Thoracic aorta (tissue), 2 donors: ENCODE measurements at places on chromosomes 5 and 9. TPM values are rescaled to one million over a fixed set of nuclear protein-coding genes. Genes with fewer than 3 reads are reported as not detected.

CAMK4 gene
- 3.8 TPM for total RNA-seq

COL15A1 gene
- total RNA-seq = 23.3 TPM

TENT4A gene
- 34.5 TPM for total RNA-seq

KIAA1958 gene
- total RNA-seq = 5.8 TPM

DND1 gene
- 1.8 TPM for total RNA-seq

- H3K27ac ChIP-seq = peak within 1 kb of the TSS; percentile 73
- no peaks in the 10 kb centered on the region for H3K27me3 ChIP-seq
- peaks cover 23% of the 10 kb centered on the region for H3K4me1 ChIP-seq
- H3K4me3 ChIP-seq = peak within 1 kb of the TSS; percentile 87
- DNase-seq = no peak
Observed at GRCh38 chr5:177473443-177474001, at the start of gene DBN1. DBN1 (minus strand) TSS chr5:177473634; CDS start chr5:177473521, 113 bp downstream.

DNA sequence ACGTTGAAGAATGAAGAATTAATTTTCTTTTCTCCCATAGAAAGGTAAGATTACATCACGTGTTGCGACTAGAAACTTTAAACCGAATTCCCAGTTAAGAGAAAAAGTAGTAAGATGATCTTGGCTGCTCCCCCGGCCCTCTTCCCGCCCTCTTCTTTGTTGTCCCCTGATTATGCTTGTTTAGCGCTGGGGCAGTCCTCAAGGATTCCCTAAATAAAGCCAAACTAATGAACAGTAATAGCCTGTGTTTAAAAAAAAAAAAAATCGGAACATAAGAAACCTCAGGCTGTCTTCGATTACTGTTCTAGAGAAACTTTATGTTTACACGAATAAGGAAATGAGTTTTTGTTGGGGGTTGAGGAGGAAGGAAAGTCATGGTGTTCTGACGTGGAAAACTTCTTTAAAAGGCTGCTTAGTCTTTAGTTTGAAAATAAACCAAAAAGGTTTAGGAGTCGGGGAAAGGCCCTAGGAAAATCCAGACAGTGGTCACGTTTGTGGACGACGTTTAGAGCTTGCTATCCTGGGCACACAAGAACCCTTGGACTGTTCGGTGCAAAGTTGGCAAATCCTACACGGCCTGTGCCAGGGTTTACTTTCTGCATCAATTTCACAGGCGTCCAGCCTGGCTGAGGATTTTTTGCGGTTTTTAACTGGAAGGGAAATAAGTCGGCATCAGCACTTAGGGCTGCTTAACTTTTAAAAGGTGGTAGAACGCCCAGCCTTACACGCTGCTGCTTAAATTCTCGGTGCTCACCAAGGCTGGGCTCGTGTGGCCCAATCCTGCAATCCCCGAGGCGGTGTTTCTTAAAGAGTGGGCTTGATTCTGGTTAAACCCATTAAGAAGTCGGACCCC is 1.1 kb upstream of the MAT2B start:
- DNase-seq = no peak
- H3K36me3 ChIP-seq = no peaks in the 10 kb centered on the region
- peak overlapping the region; percentile 87 for H3K4me3 ChIP-seq
- H3K27ac ChIP-seq = peak overlapping the region; percentile 92
- no peaks in the 10 kb centered on the region for H3K27me3 ChIP-seq

DNA sequence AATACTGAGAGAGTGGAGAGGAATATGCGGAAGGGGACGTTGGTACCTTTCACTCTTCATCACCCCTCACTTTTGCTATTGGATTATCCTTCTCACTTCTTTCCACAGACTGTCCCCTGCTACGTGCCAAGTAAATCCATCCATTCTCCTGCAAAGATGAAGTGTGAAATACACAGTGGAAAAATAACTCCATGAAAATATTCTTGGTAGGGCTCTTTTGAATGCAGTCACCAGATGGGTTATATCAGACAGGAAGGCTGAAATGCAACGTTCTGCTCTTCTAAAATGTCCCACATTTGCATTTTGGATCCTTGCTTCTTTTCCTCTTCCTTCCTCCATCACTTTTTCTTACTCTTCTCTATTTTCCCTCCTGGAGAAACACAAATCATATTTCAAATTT is 510.3 kb upstream of the CLINT1 start:
- H3K27me3 ChIP-seq = no peaks in the 10 kb centered on the region
- DNase-seq = no peak
- H3K4me3 ChIP-seq = no peak overlapping the region
- H3K4me1 ChIP-seq = peaks cover 13% of the 10 kb centered on the region

DNA sequence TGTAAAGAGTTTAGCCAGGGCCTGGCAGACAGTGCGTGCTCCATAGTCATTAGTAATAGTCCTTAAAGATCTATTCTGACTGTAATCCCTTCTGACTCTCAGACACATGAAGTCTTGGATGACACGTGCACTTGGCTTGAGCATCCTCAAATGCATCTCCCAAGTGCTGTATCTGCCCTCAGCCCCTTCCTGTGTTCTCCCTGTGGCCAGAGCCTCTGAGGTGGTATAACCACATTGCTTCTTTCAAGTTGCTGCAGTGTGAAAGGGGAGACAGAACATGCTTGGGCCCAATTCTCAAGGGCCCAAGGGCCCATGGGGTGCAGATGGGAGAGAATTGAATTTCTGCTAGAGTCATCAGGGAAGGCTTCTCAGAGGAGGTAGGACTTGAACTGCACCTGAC is 30.1 kb upstream of the HAND1 start:
- no peak overlapping the region for H3K4me3 ChIP-seq
- no peaks in the 10 kb centered on the region for H3K27me3 ChIP-seq
- no peaks in the 10 kb centered on the region for H3K4me1 ChIP-seq
- no peak overlapping the region for H3K27ac ChIP-seq

DNA sequence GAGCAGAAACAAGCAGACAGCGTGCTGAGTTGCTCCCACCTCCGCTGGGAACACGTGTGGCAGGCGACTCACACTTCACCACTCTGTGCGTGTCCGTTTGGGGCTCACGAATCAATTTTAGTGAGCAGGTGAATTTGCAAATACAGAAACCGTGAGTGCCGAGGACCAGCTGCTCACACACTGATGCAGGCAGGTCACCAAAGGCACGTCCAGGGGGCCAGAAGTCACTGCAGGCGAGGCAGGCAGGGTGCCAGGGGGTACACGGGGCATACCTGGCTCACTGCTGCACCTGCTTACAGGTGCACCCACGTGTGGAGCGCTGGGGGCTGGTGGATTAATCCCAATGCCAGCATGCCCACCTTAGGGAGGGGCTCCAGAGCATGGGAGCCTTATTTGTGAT is 68.8 kb downstream of the ZNF354C start:
- no peaks in the 10 kb centered on the region for H3K36me3 ChIP-seq
- no peak overlapping the region for H3K27ac ChIP-seq
- H3K27me3 ChIP-seq = no peaks in the 10 kb centered on the region

DNA sequence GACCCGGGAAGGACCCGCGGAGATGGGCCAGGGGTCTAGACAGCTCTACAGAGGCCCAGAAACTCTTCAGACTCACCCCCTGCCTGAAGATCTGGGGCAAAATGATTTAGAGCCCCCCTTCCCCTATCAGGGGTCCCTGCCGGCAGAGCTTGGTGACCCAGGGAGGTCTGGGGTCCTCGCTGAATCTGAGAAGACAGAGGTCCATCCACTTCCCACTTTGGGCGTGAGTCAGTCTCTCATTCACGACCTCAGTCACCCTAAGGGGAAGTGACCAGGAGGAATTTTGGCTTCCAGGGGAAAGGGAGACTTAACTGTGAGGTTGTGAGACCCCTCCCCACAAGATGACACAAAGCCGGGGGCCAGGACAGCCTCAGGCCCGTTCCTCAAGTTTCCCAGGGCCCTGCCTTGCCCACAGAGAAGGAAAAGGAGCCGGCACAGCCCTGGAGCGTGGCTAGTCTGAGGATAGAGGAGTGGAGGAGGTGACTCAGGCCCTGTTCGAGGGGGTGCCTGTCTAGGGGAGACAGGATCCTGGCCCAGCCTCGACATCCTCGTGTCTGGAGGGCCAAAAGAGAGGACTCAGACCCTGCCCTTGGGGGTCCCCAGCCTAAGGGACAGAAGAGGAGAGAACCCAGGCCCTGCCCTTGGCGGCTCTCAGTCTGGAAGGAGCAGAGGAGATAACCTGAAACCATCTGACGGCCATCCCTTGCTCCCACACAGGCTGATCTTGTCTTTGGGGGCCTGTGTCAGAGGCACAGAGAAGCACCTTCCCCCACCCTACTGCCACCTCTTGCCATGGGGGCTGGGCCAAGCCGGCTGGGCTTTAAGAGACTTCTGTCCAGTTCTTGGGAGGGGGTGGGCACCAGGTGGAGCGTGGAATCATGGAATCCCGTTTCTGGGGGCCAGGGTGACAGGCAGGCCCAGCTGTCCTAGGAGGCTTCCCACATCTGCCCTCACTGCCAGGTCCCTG is 889 bp downstream of the PDLIM4 start:
- H3K27ac ChIP-seq = peak overlapping the region; percentile 98
- H3K4me3 ChIP-seq = peak overlapping the region; percentile 84
- no peak for DNase-seq
- H3K36me3 ChIP-seq = no peaks in the 10 kb centered on the region

DNA sequence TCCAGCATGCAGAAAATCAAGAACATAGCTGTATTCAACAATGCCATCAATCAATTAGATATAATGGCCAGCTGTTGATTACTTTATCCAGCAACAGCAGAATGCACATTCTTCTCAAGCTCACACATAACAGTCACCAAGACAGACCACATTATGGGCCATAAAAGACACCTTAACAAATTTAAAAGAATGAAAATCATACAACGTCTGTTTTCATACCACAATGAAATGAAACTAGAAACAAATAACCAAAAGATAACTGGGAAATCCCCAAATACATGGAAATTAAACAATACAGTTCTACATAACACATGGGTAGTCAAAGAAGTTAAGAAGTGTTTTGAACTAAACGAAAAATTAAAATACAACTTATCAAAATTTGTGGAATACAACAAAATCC is 130.9 kb upstream of the GNA14 start:
- H3K27me3 ChIP-seq = no peaks in the 10 kb centered on the region
- no peaks in the 10 kb centered on the region for H3K36me3 ChIP-seq
- H3K4me1 ChIP-seq = peaks cover 12% of the 10 kb centered on the region
- no peak overlapping the region for H3K4me3 ChIP-seq

- H3K36me3 ChIP-seq = peaks cover 17% of the 10 kb centered on the region
- DNase-seq = no peak
- no peak overlapping the region for H3K27ac ChIP-seq
Observed at GRCh38 chr9:137582286-137582860, 3.6 kb upstream of the DPH7 start.

GRCh38 chr5:11062397-11062796 is 301.4 kb upstream of the DAP start:
- no peaks in the 10 kb centered on the region for H3K4me1 ChIP-seq
- H3K4me3 ChIP-seq = no peak overlapping the region

- H3K4me1 ChIP-seq = peaks cover 4% of the 10 kb centered on the region
- no peaks in the 10 kb centered on the region for H3K36me3 ChIP-seq
- no peaks in the 10 kb centered on the region for H3K27me3 ChIP-seq
- no peak overlapping the region for H3K4me3 ChIP-seq
Observed at GRCh38 chr9:78127279-78128225, 95.9 kb upstream of the GNAQ start.

DNA sequence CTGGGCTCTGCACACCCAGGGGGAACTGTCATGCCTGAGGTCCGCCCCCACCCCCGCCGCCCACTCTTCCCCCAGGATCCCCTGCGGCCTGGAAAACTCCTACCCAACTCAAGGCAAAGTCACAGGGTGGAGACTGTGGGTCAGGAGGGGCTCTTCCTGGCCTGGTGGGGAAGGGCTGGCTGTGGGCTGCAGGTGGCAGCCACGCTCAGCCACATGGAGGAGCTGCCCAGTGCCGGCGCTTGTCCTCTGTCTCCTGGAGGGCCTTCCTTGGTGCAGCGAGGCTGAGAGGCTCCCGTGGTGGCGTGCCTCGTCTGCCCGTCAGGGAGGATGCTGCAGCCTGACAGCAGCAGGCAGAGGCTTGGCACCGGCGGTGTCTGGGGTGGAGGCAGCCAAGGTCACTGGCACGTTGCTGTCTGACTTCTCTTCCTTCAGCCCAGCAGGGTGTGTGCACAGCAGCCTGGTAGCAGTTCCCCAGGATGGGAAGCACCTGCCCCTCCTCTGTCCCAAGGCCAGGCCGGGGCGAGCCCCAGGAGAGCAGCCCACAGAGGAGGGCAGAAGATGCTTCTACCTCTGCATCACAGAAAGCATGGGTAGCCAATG is 78.1 kb downstream of the ADAMTS2 start:
- H3K27ac ChIP-seq = no peak overlapping the region
- no peaks in the 10 kb centered on the region for H3K36me3 ChIP-seq
- no peak for DNase-seq
- no peaks in the 10 kb centered on the region for H3K27me3 ChIP-seq
- H3K4me1 ChIP-seq = peaks cover 33% of the 10 kb centered on the region

DNA sequence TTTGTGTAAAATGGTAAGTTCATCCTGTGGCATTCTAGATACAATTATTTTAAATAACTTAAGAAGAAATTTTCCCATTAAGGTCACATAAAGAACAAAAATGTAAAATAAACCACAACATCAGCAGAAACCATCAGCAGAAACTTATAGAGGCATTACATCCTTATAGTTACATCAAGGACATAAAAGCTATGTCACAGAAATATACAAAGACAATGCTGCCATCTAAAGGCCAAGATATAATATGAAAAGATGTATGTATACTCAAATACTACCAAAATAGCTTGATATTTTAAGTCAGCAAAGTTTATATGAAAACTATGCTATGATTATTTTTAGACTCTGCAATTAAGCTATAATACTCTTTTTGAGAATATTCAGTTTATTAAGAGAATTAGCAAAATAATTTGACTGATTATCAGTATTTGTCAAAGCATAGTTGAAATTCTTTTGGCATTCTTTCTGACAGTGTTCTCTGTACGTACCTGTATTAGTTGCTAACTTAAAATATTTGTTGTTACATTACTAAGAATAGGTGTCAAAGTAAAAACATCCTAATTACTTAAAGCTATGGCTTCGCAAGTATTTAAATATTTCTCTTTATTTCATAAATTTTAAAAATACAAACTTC is 36.2 kb downstream of the FBXL17 start:
- no peaks in the 10 kb centered on the region for H3K36me3 ChIP-seq
- H3K27me3 ChIP-seq = no peaks in the 10 kb centered on the region
- no peaks in the 10 kb centered on the region for H3K4me1 ChIP-seq

GRCh38 chr5:158302029-158302428 is 443.1 kb upstream of the CLINT1 start:
- no peaks in the 10 kb centered on the region for H3K4me1 ChIP-seq
- H3K36me3 ChIP-seq = no peaks in the 10 kb centered on the region
- no peaks in the 10 kb centered on the region for H3K27me3 ChIP-seq
- no peak for DNase-seq
- H3K27ac ChIP-seq = no peak overlapping the region

GRCh38 chr9:24509850-24510249 is 35.8 kb downstream of the IZUMO3 start:
- H3K4me3 ChIP-seq = no peak overlapping the region
- DNase-seq = no peak
- H3K4me1 ChIP-seq = no peaks in the 10 kb centered on the region

GRCh38 chr5:94040591-94041148 is 299.3 kb upstream of the POU5F2 start:
- H3K27me3 ChIP-seq = no peaks in the 10 kb centered on the region
- no peak overlapping the region for H3K27ac ChIP-seq
- no peak overlapping the region for H3K4me3 ChIP-seq
- H3K36me3 ChIP-seq = no peaks in the 10 kb centered on the region
- no peak for DNase-seq

GRCh38 chr5:178545941-178546674 is 44.1 kb downstream of the COL23A1 start:
- H3K27me3 ChIP-seq = no peaks in the 10 kb centered on the region
- no peak overlapping the region for H3K4me3 ChIP-seq
- no peaks in the 10 kb centered on the region for H3K36me3 ChIP-seq
- peaks cover 6% of the 10 kb centered on the region for H3K4me1 ChIP-seq
- no peak overlapping the region for H3K27ac ChIP-seq

- no peak overlapping the region for H3K27ac ChIP-seq
- no peaks in the 10 kb centered on the region for H3K27me3 ChIP-seq
- DNase-seq = no peak
- no peak overlapping the region for H3K4me3 ChIP-seq
- H3K4me1 ChIP-seq = no peaks in the 10 kb centered on the region
- H3K36me3 ChIP-seq = no peaks in the 10 kb centered on the region
Observed at GRCh38 chr9:91896513-91897121, 53.4 kb downstream of the ROR2 start.
